ENCODE measurements at places on chromosomes 7 and 10. TPM values are rescaled to one million over a fixed set of nuclear protein-coding genes. Genes with fewer than 3 reads are reported as not detected.

The LRGUK gene
- 1.0 TPM for total RNA-seq

- no peak for ATAC-seq
Measured at GRCh38 chr7:44754802-44755697, 6.4 kb downstream of the ZMIZ2 start.

The CLEC5A gene
- total RNA-seq: 0.12 TPM

The LOXL4 gene
- 10.6 TPM for total RNA-seq

The TMEM178B gene
- total RNA-seq: 0.94 TPM

The EPO gene
- total RNA-seq: not detected

The PGAM2 gene
- total RNA-seq: not detected

The SEC23IP gene
- 51.3 TPM for total RNA-seq

DNA sequence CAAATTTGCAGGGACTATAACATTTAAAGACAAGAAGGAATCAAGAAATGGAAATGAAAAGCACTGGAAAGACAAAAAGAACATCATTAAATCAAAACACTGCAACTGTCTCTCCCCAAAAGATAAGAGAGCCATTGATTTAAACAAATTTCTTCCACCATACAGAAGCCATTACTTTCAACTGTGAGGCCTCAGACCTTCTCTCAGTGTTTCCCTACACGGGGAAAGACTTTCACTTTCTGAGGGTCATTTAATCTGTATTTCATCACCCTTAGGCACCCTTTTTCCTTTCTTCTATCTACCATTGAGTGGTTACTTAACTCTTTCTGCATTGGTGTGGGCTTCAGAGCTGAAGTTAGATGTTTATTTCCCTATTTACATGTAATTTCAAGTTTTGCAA, 47.5 kb downstream of the CCDC172 start:
- ATAC-seq: no peak

GRCh38 chr10:33143160-33143728, 185.2 kb upstream of the ITGB1 start:
- ATAC-seq: no peak

GRCh38 chr7:12730523-12730922, 43.1 kb downstream of the ARL4A start:
- ATAC-seq: no peak

All from gastroesophageal sphincter (tissue), 4 donors.